ENCODE measurements at places on chromosomes 12 and 14.
A peak's percentile ranks its signal among the peaks of the same experiment; 100 is the strongest.

DNA sequence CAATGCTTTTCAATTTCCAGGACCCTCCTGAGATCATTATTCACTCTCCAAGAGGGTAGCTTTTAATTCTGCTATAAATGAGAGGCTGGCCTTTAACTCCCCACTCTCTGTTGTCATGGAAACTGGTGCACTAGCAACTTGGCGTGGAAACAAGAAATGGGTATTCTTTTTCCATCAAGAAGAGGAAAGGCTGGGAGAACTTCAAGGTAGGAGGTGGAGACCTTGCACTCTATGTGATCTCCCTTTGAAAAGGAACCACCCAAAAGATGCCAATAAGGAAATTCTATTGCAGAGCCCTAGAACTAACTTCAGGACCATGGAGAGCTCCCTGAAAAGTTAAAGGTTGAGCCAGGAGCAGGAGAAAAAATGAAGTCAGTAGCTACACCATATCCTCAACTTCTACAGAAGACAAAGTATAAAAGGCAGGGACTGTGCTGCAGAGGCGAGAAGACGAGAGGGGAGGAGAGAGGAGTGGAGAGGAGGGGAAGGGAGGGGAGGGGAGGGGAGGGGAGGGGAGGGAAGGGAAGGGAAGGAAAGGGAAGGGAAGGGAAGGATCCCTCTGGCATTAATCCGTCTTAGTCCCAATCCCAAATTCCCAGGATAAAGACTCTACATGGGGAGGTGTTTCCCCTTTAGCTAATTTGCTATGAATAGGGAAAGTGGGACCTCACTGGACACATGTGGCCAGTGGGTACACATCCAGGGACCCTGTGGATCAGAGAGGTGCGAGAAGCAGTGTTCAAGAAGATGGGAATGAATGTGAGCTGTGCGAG is 46.7 kb upstream of the FICD start:
- DNase-seq: peak; percentile 6

DNA sequence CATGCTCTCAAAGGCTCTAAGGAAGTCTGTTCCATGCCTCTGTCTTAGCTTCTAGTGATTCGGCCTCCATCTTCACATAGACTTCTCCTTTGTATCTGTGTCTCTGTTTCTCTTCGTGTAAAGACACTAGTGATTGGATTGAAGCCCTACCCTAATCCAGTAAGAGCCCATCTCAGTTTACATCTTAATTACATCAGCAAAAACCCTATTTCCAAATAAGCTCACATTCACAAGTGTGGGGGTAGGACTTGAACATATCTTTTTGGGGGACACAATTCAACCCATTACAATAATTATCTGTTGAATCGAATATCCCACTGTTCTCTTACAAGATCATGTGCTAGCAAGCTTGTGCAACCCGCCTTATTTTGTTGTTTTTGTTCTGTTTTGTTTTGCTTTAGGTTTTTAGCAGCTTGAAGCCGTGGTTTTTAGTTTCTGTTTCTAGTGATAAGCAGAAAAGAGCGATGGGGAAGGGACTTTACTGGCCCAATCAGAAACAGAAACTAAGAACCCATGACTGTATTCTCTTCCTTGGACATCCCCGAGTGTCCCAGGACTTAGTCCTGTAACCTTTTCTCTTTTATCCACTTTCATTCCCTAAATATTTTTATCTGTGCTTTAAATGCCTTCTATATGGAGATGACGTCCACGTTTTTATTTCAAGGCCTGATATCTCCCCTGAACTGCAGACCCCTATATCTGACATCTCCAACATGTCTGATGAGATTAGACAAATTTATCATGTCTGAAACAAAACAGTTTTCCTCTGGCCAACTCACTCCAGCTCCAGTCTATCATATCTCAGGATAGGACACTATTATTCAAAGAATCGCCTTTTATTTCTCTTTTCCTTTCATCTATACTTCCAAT is 353.0 kb downstream of the CCDC91 start:
- DNase-seq: no peak

DNA sequence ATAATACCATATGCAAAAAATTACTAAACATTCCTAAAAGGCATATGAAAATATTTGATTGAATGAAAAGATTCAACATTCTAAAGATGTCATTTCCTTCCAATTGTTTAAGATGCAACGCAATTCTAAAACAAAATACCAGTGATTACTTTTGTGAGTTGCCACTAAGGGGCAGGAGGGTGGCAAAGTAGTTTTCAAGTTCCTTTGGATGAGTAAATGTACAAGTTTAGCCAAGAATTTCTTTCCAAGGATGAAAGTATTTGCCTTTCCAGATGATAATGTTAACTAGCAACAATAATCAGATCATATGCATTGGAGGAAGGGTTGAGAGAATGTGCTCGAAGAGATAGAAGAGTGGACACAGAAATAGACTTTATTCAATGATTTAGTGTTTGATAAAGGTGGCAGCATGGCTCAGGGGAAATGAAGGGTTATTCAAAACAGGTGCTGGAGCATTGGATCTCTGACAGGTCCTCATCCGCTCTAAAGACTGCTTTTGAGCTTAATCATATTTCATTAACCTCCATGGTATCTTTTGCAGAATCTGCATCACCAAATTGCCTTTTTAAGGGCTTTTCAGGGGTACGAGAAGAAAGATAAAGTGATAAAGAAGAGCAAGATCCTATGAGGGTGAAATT is 678.5 kb upstream of the TBX3 start:
- DNase-seq: no peak

DNA sequence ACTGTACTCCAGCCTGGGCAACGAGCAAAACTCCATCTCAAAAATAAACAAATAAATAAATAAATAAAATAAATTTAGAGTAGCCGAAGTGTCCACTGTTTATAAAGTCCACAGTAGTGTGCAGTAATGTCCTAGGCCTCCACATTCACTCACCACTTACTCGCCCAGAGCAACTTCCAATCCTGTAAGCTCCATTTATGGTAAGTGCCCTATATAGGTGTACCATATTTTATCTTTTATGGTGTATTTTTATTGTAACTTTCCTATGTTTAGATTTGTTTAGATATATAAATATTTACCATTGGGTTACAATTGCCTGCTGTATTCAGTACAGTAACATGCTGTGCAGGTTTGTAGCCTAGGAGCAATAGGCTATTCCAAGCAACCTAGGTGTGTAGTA is 37.9 kb upstream of the GPRC5A start:
- DNase-seq: no peak

GRCh38 chr12:121894633-121895032 is 6.0 kb downstream of the PSMD9 start:
- no peak for DNase-seq

GRCh38 chr12:51888316-51889215 is 663 bp downstream of the ANKRD33 start:
- no peak for DNase-seq

- DNase-seq: no peak
Observed at GRCh38 chr12:19688532-19688931, 249.2 kb downstream of the AEBP2 start.

DNA sequence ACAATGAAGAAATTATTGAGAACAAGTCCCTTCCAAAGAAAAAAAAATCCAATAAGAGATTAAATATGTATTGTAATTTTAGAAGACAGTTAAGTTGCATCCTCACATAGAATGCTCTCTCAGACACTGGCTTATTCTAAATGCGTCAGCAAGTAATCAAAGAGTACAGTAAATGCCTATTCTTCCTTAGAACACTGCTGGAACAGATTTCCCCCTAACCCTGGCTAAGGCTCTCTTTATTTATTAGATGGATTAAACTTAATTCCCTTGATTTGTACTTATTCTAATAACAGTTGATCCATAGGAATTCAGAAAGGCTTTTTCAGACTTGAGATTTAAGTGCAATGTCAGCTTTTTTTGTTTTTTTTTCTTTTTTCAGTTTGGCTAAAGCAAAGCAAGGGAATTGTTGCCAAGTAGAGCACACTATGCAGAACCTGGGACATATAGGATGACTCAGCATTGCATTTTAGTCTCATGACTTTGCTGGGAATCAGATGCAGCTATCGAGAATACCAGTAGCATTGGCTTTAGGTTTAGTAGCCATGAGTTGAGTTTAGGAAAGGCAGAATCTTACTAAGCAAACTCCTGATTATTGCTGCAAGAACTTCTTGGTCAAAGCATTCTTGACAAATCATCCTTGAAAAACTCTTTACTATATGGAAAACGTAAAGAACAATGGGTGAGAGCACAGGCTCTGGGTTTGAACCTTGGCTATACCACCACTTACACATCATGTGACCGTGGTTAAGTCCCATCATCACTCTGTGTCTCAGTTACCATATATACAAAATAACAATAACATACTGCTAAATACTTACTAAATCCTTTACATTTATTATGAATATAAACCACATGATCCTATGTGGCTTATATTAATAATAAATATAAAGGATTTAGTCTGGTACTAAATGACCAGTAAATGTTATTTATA is 26.7 kb downstream of the MED21 start:
- no peak for DNase-seq

DNA sequence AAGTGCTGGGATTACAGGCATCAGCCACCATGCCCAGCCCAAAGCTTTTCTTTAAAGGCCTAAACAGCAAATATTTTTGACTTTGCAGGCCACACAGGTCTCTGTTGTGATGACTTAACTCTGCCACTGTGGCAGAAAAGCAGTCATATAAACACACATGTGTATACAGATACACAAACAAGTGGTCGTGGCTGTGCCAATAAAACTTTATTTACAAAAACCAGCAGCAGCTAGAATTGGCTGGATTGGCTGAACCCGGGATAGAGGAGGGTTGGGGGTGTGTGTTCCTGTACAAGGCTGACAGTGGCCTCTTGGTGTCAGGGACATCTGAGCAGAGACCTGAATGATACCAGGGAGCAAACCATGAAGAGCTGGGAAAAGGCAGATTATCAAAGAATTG is 95.6 kb downstream of the NCOR2 start:
- DNase-seq: no peak

GRCh38 chr14:100131181-100131580 is 28.3 kb downstream of the DEGS2 start:
- no peak for DNase-seq

DNA sequence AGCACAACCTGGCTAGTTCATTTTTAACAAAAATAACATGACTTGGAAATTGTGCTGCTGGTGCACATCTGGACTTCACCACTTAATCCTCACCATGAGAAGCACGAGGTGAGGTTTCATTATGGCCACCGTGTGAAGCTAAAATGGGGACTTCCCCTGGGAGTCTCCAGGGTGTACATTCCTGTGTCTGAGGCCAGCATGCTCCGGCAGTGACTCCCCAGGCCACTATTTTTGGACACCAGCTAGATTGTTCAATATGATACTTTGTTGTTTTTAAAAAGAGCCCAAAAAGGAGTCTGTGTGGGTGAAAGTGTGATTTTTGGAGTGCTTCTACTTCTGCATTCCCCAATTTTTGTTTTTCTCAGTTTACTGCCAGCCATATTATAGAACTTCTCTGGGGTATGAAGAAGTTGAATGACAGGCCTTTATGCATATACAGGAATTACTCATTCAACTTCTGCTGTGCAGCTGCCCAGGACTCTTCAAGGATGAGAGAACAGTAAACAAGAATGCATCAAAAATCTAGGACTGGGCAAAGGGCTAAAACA is 16.9 kb upstream of the AICDA start:
- DNase-seq: no peak

DNA sequence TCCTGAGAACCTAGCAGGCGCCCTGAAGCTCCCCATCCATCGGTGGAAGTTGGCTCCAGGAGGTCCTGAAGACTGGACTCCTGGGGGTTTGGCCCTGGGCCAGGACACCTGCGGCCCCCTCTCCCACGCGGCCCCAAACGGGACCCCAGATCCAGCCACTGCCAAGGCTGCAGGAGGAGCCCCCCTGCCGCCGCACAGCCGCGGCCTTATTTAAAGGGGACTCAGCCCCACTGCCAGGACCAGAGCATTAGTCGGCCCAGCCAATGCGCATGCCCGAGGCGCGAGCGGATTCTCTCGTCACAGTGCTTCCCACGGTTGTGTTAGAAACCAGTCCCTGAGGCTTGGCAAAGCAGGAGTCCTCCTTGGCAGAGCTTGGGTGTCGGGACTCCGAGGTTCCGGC is 775.2 kb upstream of the ALG10B start:
- DNase-seq: no peak

GRCh38 chr14:47328376-47328775 is 347.0 kb downstream of the MDGA2 start:
- no peak for DNase-seq

DNA sequence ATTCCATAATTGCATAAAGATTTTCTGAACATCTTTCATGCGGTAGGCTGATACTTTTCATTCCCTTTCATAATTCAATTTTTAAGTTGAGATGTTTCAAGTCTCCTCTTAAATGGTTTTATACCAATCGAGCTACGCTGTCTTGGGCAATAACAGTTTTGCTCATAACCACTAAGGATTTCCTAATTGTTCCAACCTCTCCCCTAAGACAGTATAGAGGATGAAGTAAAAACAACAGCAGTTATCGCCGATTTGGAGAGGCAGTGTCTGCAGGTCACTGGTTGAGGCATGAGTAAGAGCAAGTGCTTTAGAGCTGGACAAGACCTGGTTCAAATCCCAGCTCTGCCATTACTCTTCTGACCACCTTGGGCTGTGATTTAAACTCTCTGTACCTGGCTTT is 6.9 kb upstream of the MED13L start:
- no peak for DNase-seq

DNA sequence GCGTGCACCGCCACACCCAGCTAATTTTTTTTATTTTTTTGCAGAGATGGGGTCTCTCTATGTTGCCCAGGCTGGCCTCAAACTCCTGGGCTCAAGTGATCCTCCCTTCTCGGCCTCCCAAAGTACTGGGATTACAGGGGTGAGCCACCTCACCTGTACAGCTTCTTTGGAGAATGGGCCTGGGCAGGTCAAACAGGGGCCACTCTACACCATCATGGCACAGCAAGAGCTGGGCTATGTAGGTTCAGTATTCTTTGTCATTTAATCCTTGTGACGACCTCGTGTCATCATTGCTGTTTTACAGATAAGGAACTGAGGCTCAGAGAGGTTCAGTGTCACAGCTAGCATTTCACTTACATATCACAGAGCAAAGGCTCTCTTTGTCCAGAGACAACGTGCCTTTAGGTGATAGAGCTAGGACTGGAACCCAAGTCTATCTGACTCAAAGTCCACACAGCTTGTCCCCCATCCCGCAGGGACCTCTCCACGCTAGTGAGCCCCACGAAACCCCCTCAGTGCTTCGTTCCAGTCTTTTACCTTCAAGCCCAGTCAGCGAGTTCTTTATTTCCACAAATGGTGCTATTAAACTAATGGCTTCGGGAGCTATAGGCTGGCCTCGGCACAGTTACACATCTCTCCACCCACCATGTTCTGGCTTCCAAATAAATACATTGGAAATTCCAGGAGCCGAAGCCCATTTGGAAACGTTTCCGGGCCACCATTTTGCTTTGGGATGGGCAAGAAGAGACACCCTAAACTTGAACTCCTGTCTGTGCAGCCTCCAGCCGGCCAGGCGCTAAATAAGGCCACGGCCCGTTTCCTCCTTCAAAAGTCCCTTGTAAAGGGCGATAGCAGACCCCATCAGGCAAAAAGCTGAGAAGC is 660 bp upstream of the MAP1LC3B2 start:
- no peak for DNase-seq

GRCh38 chr12:57846285-57846576 is 298 bp downstream of the CTDSP2 start:
- no peak for DNase-seq

- DNase-seq: no peak
Observed at GRCh38 chr12:44193281-44193680, 357.4 kb downstream of the TMEM117 start.

All from stimulated activated naive CD8-positive, alpha-beta T cell treated with anti-CD3 and anti-CD28 coated beads, Interleukin-15, Interleukin-2, amounts not matched to agents 100 U/mL and 50 U/mL, for 24 hours (primary cell).